Jurkat, Clone E6-1 (cell line): ENCODE measurements at places on chromosomes 7 and 10.

- no peak for DNase-seq
These were observed 108.7 kb upstream of the DPP6 start for GRCh38 chr7:153943457-153943856.

GRCh38 chr7:70704831-70705346 lies 427.1 kb upstream of the GALNT17 start:
- DNase-seq, result no peak

DNA sequence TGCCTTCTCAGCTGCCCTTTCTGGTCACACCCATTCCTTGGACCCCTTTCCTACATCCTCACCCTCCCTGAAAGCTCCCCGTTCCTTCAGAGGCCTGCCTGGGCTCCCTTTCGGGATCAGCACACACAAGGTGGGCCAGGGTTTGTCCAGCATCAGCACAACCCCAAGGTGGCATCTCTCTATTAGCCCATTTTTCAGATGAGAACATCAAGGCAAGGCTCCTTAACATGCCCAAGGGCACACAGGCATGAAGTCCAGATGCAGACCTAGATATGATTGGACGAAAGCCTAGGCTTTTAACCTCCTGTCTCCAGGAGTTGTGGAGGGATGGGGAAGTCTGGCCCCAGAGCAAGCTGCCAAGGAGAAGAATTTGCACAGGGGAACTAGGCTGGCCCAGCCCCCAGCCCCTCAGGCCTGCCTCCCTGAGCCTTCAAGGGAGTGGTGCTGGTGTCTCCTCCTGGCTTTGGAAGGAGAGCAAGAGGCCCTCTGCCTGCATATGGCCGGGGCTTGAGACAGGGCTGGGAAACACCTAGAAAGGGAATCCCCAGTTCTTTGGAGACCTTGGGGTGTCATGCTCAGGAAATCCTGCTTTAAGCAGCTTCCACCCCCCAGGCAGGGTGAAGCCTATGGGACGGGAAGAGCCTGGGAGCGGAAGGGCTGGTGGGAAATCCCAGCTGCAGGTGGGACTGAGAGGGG lies 9.0 kb upstream of the VSIR start:
- no peak for DNase-seq

GRCh38 chr7:18495412-18496340 lies at the start of gene HDAC9:
HDAC9 (plus strand) TSS chr7:18495749; CDS start chr7:18496303, 554 bp downstream.
- DNase-seq, result no peak

- no peak for DNase-seq
These were observed 328.9 kb downstream of the PRPF18 start for GRCh38 chr10:13915710-13916109.

GRCh38 chr10:102220612-102221011 lies 5.5 kb upstream of the ELOVL3 start:
- no peak for DNase-seq

- peak; percentile 63 for DNase-seq
These were observed 34.1 kb upstream of the MKI67 start for GRCh38 chr10:128160297-128160711.

- peak; percentile 60 for DNase-seq
These were observed 2.8 kb downstream of the TET1 start for GRCh38 chr10:68562661-68563570.

GRCh38 chr10:70477661-70478162 lies 855 bp upstream of the PALD1 start:
- peak; percentile 93 for DNase-seq

DNA sequence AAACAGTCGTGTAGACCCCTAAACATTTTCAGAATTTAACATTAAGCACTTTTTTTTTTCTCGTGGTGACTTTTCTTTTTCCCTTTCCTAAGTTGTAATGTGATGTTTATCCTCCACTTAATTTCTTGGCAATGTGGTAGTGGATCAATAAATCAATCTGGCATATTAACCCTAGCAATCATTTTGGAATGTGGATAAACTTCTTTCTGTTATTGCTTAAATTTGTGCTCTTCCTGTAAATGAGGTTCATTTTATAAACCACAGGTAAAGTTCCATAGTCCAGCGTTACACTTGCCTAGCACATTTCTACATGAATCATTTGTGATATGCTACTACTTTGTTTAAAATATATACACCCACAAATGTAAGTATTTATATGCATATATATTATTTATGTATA lies 247.4 kb upstream of the ETV1 start:
- no peak for DNase-seq

DNA sequence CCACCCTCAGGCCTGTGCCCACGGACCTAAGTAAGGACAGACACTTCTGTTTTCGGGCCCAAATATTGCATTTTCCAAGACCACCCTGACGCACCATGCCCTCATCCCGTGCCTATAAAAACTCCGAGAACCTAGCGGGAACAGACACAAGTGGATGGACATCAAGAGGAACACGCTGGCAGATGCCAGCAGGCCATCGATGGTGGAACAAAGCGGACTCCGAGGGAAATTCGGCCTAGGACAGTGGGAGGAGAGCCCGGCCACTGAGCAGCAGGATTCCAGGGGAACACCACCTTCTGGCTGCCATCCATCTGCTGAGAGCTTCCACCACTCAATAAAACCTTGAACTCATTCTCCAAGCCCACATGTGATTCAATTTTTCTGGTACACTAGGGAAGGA lies 243.6 kb upstream of the ZWINT start:
- DNase-seq, result no peak

GRCh38 chr7:150428671-150429451 lies 21.6 kb upstream of the GIMAP8 start:
- peak; percentile 75 for DNase-seq

GRCh38 chr7:79339208-79339925 lies 114.1 kb downstream of the MAGI2 start:
- no peak for DNase-seq

- DNase-seq, result no peak
These were observed 45.1 kb upstream of the SMNDC1 start for GRCh38 chr10:110349831-110350230.

GRCh38 chr7:142787783-142788182 lies 17.0 kb downstream of the PRSS2 start:
- no peak for DNase-seq

GRCh38 chr10:26824015-26824690 lies 36.6 kb downstream of the ABI1 start:
- DNase-seq, result no peak

GRCh38 chr7:36415144-36415543 lies 25.5 kb downstream of the ANLN start:
- DNase-seq, result no peak

- DNase-seq, result no peak
These were observed 260.8 kb downstream of the SNX13 start for GRCh38 chr7:17679458-17679857.

DNA sequence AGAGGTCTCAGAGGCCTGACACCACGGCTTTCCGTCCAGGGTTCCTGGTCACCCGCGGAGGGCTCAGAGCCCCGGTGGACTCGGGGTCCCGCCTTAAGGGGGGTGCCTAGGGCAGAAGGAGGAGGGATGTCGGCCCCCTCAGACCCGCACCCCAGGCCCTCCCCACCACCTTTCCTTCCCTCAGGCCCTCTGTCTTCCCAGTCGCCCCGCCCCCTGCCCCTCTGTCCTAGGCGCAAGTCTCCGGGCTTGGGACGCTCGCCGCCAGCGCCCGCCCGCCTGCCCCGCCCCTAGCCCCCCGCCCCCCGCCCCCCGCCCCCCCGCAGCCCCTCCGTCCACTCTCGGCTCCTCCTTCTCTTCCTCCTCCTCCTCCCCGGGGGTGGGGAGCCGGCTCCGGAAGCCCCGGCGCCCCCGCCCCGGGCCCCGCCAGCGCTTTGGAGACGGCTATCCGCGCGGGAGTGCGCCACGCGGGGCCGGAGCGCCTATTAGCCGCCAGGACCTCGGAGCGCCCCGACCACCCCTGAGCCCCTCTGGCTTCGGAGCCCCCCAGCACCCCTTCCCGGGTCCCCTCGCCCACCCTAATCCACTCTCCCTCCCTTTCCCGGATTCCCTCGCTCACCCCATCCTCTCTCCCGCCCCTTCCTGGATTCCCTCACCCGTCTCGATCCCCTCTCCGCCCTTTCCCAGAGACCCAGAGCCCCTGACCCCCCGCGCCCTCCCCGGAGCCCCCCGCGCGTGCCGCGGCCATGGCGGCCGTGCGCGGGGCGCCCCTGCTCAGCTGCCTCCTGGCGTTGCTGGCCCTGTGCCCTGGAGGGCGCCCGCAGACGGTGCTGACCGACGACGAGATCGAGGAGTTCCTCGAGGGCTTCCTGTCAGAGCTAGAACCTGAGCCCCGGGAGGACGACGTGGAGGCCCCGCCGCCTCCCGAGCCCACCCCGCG lies at the start of gene AEBP1:
Gene AEBP1 (plus strand): TSS at position 423 of the 937 bp plus-strand sequence. CDS start 321 bp downstream, at position 744.
- no peak for DNase-seq

GRCh38 chr7:158824028-158824427 lies 5.3 kb downstream of the ESYT2 start:
- DNase-seq, result peak; percentile 98

DNA sequence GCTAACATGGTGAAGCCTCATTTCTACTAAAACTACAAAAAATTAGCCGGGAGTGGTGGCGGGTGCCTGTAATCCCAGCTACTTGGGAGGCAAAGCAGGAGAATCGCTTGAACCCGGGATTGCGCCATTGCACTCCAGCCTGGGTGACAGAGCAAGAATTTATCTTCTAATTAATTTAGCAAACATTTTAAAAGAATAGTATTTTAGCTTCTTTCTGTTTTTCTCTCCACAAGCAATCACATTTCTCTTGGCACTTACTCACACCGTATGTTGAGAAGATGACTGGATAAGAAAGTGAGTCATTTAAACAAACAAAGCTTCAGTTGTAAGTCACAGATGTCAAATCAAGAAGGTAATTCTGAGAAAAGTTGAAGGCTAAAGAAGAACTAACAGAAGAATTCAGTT lies 264.0 kb downstream of the ARL4A start:
- no peak for DNase-seq

- no peak for DNase-seq
These were observed 91.4 kb downstream of the CARD11 start for GRCh38 chr7:2952316-2952715.

DNA sequence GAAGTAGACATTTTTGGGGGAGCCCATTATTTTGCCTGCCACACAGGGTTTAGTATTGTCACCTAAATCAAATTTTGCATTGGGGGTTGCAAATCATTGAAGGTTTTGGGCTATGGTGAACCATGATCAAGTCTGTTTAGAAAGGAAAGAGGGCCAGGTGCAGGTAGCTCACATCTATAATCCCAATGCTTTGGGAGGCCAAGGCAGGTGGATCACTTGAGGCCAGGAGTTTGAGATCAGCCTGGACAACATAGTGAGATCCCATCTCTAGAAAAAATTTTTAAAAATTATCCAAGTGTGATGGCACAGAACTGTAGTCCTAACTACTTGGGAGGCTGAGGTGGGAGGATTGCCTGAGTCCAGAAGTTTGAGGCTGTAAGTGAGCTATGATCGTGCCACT lies 31.2 kb downstream of the KAT6B start:
- DNase-seq, result no peak

DNA sequence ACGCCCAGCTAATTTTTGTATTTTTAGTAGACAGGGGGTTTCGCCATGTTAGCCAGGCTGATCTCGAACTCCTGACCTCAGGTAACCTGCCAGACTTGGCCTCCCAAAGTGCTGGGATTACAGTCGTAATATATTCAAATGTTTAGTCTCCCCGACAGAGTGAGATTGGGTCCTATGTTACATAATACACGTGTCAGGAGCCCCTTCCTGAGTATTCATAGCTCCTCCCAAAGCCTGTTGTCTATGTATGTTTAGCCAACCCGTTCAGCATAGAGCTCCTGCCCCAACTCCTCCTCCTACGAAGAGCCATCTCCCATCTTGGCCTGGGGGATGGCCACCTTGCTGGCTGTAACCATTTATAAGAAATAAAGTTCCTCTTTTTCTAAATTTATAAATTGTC lies 2.7 kb upstream of the PPP2R2D start:
- DNase-seq, result no peak
